ENCODE measurements at places on chromosomes 12 and 14.

DNA sequence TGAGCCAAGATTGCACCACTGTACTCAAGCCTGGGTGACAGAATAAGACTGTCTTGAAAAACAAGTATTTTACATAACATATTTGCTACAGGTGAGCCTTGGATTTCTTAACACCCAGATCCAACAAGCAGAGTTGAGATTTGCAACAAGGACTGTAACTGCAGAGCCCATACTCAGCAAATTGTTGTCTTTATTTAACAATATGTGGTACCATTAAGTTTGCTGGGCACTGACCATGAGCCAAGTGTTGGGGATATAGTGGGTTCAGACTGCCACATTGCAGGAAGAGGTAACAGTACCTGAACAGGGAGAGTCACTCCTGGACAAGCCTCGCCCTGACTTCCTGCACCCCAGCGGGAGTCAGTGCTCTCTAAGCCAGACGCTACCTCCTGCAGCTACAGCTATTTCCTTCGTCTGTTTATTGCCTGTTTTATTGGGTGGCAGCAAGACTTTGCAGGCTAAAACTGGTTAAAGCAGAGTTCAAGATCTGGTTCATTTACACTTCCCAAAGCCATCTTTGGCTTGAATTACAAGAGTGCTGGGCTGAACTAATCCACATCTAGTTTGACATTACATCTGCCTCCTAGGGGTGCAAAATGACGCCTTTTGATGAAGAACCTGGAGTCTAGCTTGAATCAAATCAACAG lies 12.5 kb downstream of the AHSA1 start:
- no peak for DNase-seq

GRCh38 chr14:52862632-52863333 lies 71.4 kb upstream of the GNPNAT1 start:
- no peak for DNase-seq

GRCh38 chr14:22131749-22132476 lies 457.1 kb downstream of the DAD1 start:
- no peak for DNase-seq

DNA sequence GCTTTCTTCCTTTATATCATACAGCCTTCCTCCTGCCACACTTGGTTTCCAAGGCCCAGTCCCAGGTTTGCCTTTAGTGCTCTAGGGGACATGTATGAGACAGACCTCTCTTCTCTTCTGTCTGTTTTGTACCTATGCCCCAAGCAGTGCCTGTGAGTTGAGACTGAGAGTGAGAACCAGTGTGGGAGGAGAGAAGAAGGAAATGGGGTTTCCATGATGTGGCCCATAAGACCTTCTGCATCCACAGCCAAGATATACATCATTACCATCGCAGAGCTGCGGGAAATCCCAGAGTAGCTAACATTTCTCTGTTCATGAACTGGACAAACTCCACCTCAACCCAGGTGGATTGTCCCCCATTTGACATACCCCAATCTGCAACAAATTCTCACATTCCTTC lies 2.8 kb downstream of the TESPA1 start:
- no peak for DNase-seq

DNA sequence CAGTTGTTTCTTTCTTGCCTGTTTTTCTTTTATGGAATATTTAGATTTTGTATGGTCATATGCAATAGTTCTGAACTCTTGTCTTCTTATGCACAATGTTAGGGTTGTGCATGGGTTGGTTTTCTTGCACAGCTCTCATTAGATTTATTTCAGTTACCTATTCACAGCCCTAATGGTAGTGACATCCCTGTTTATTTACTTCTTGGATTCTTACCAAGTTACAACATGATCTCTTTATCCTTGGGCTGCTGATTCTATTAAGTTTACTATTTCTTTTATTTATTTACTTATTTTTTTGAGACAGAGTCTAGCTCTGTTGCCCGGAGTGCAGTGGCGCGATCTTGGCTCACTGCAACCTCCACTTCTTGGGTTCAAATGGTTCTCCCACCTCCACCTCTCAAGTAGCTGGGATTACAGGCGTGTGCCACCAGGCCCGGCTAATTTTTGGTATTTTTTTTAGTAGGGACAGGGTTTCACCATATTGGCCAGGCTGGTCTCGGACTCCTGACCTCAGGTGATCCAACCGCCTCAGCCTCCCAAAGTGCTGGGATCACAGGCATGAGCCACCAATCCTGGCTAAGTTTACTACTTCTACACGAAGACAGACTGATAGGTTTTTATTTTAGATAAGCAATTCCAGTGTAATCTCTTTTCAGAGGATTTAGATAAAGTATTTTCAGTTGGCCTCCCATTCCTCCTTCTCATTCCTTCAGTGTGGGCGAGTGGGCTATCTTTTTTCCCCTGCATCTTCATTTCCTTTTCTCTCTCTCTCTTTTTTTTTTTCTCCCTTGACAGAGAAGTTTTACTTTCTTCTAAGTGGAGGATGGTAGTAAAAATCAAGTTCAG lies 395.1 kb upstream of the RGS6 start:
- no peak for DNase-seq

DNA sequence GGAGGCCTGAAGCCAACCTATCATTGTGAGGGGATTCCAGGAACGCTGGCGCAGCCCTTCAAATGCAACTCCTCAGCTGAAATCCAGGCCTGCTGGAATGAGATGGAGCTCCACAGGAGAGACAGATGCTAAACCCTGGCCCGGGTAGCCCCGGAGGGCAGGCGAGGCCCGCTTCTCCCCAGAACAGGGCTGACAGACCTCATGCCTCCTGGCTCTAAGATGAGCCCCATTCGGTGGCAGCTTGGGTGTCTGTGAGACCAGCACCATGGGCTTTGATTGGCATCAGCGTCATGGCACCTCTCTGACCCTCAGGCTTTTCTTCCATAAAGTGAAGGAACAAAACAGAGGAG lies 382.2 kb downstream of the BCL11B start:
- DNase-seq = no peak

DNA sequence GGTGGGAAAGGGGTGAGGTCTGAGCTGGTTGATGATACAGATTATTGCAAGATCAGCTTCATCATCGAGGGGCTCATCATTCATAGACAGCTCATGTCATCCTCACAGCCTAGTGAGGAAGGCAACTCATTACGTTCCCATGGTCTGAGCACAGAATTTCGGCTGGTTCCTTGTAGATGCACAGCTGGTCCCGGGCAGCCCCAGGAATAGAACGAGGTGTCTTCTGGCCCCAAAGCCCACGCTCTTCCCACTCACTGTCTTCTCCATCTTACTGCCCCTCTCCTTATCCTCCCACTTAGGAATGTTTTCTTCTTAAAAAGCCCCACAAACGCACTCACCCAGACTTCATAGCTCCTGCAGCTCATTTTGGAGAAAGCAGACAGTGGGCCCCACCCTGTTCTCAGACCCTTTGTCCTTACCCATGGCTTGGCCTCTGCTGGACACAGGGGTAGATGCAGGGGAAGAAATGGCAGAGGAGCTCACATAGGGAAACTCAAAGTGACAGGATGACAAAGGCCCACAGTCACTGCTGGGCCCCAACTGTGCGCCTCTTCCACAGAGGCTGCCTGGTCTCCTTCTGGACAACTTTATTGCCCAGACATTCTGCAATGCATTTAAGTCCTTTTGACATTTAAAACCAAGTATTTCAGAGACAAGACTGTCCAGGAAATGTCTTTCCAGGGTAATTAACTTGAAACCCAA lies 162.2 kb downstream of the ADGRD1 start:
- no peak for DNase-seq

DNA sequence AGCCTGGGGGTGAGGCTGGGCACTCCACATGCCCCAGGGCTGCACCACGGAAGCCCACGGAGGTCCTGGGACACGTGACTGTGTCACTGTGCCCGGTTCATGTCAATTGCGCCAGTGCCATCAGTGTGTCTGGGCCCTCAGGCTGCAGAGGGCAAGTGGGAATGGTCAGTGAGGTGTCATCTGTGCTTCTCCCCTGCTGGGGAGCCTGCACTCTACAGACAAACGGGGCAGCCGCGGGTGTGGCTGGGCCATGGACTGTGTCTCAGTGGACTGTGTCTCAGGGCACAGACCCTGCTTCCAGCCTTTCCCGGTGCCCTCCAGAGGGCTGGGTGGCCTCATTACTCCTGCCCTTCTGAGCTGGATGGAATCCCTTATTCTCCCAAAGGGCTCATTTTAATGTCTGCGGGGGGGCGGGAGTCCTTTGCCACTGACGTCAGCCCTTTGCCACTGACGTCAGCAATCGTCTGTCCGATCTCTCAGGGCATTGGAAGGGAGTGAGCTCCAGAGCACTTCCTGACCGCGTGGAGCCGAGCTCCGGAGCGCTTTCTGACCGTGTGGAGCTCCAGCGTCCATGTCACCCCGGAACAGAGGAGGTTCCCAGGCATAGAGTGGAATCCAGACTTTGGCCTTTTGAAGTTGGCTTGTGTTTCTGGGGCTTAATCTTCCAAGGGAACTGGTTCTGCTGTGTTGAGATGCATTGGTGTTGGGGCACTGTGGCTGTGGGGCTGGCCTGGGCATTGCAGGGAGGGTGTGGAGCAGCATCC lies 72.4 kb downstream of the ADGRD1 start:
- DNase-seq = no peak

DNA sequence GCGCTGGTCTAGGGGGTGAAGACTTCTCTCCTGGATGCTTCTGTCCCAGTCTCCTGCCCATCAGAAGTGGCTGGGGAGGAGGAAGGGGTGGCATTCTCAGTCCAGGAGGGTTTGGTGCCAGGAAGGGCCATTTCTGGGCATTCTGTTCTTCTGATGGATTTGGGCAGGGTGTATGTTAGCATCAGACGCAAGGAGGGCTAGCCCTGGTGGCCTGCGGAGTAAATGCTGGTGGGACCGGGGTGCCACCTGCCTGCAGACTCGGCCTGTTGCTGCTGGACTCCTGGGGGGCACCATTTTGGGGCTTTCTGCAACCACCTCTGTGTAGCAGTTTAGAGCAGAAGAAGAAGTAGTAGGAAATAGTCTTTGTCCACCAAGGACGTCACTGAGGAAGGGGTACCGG lies 31.7 kb downstream of the AACS start:
- DNase-seq = no peak

GRCh38 chr12:109752117-109753053 lies 38.8 kb downstream of the FAM222A start:
- no peak for DNase-seq

DNA sequence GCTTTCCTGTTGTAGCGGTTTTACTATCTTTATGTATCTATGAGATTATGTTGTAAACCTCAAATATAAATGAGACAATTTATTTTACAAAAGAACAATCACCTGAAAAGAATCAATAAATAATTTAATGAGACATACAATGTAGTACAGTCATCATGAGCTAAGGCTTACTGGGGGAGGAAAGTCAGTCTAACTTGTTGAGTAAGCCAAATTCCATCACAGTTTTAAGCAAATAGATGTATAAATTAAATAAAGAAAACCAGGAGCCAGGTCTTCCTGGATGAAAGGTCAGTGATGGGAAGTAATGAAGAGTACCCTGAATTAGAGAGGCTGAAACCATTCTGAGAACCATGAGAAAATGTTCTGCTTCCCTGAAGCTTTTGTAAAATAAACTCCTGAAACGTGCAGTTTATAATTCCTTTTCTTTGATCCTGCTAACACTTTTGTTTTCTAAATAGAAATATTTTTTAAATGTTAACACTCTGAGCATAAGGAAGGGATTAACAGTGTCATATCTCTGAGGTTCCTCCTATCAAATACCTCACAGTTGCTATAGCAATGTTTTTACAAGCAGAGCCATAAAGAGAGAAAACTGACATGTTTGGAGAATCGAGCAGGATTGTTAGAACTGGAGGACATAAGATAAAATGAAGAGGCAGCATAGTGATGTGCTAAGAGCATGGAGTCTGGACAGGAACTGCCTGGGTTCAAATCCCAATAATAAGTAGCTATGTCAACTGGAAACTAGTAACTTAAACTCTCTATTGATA lies 444.9 kb upstream of the FOXG1 start:
- DNase-seq = no peak

Data from stimulated activated CD8-positive, alpha-beta memory T cell treated with anti-CD3 and anti-CD28 coated beads, Interleukin-15, amount 100 ng/mL, for 4 hours (primary cell).